ENCODE measurements at places on chromosomes 5 and 9.

- no peak for DNase-seq
Observed at GRCh38 chr9:128406848-128407391, 13.7 kb upstream of the CERCAM start.

- no peak for DNase-seq
Observed at GRCh38 chr5:167592114-167592513, 699.3 kb upstream of the WWC1 start.

DNA sequence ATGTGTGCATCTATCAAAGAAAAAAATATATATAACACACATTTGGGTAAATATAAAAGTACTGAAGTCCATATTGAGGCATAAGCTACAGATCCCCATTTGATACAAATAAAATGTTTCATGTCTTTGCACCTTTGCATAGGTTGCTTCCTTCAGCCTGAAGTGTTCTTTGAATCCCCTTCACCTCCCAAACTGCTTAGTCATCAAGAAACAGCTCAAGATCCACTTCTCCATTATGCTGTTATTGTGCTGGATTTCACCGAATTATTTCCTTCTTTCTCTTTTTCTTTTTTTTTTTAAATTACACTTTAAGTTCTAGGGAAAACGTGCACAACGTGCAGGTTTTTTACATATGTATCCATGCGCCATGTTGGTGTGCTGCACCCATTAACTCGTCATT is 419.1 kb downstream of the ENC1 start:
- DNase-seq: no peak

GRCh38 chr5:156378159-156378558 is 51.2 kb downstream of the SGCD start:
- no peak for DNase-seq

GRCh38 chr5:147093138-147093537 is 141.7 kb upstream of the STK32A start:
- DNase-seq: no peak

Measured in GM12864 (cell line).